ENCODE measurements at places on chromosomes 2 and 18. TPM values are rescaled to one million over a fixed set of nuclear protein-coding genes. Genes with fewer than 3 reads are reported as not detected.

DNA sequence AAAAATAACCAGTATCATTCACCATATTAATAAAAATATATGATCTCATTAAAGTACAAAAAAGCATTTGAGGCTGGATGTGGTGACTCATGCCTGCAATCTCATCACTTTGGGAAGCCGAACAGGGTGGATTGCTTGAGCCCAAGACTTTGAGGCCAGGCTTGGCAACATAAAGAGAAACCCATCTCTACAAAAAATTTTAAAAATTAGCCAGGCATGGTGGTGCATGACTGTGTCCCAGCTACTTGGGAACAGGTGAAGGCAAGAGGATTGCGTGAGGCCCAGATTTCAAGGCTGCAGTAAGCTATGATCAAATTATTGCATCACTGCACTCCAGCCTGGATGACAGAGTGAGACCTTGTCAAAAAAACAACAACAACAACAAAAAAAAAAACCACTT lies 75.9 kb downstream of the RAD51AP2 start:
- H3K27me3 ChIP-seq = no peaks in the 10 kb centered on the region
- no peak for DNase-seq
- H3K36me3 ChIP-seq = no peaks in the 10 kb centered on the region

DNA sequence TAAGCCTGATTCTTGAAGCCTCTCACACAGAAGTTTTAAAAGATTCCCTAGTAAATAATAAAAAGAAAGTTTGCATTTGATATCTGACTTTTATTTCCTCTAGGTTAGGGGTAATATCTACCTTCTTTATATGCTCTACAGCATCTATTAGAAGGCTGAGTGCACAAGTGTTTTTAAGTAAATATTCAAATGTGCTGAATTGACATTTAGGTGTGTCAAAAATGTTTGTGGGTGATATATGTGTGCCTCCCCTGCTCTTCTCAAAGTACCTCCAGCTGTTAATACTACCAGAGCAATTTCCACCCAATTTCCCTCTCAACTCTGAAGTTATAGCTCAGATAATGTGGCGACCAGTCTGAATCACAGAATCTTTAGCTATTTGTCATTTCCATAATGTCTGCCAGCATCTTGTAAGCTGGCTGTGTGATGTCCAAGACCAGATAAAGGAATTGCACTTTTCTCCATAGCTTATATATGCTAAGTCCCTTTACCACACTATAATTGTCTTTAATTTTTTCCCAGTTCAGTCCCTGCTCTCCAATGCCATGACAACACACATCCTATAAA lies 24.4 kb upstream of the ERMN start:
- H3K36me3 ChIP-seq = no peaks in the 10 kb centered on the region
- H3K4me1 ChIP-seq = no peaks in the 10 kb centered on the region
- DNase-seq = no peak
- no peak overlapping the region for H3K4me3 ChIP-seq
- H3K27ac ChIP-seq = no peak overlapping the region

GRCh38 chr2:196949116-196949515 lies 22.6 kb upstream of the PGAP1 start:
- H3K27me3 ChIP-seq = no peaks in the 10 kb centered on the region
- H3K4me3 ChIP-seq = no peak overlapping the region
- no peak for DNase-seq
- no peaks in the 10 kb centered on the region for H3K4me1 ChIP-seq
- H3K27ac ChIP-seq = no peak overlapping the region

The MBD1 gene
- polyA plus RNA-seq = 36.5 TPM

The LINC00305 gene
- 0.09 TPM for polyA plus RNA-seq

DNA sequence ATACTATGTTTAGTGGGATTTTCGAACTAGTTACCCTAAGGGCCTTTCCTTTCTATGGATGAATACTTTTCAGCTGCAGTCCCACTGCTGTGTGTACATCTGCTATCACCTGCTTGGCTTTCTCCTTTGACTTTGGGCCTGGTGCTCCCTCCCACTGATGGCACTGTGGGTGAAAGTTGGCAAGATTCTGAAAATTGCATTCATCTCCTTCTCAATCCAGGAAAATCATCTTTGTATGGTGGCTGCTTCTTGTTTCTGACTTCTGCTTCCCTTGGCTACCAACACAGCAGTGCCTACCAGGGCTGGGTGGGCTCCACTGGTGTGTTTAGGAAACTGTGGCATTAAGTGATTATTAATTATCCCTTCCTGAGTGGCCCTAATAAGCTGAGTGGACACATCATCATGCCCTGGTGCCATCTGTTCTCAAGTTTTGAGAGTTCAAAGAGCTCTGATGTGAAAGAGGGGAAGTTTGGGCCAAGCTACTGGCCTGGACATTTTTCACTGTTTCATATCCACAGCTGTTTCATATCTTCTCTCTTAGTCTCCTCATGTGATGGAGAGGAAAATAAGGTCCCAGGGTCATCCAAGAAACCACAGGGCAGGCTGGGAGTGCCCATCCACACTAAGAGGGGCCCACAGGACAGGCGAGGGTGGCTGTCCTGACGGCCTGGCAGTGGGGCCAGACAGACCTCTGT lies 16.7 kb downstream of the HK2 start:
- no peak overlapping the region for H3K4me3 ChIP-seq
- peak overlapping the region; percentile 25 for H3K27ac ChIP-seq
- H3K36me3 ChIP-seq = no peaks in the 10 kb centered on the region
- H3K4me1 ChIP-seq = peaks cover 4% of the 10 kb centered on the region
- DNase-seq = no peak
- H3K27me3 ChIP-seq = no peaks in the 10 kb centered on the region

The CLIP4 gene
- 4.5 TPM for polyA plus RNA-seq

GRCh38 chr2:202847693-202848524 lies 23.7 kb downstream of the ICA1L start:
- no peaks in the 10 kb centered on the region for H3K27me3 ChIP-seq
- H3K27ac ChIP-seq = no peak overlapping the region
- no peaks in the 10 kb centered on the region for H3K4me1 ChIP-seq
- DNase-seq = no peak

The LIPG gene
- 0.49 TPM for polyA plus RNA-seq

DNA sequence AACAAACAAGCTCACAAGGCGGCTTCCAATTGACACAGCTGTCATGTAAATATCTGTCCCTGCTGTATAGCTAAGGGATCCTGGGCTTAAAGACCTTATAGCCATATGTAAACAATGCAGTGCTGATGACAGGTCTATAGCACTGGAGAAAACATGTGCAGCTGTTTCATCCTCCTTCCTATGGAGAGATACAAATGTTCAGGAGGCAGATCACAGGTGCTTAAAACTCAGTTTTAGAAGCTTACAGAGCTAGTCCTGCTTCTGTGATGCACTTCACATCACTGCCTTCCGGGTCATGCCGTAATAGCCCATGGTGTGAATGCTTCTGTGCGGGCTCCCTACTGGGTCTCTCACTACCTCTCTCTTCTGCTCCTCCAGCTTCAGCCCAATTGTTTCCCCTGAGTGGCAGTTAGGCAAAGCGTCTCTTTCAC lies 262.4 kb upstream of the CHST9 start:
- H3K27ac ChIP-seq = no peak overlapping the region
- no peaks in the 10 kb centered on the region for H3K27me3 ChIP-seq
- H3K36me3 ChIP-seq = no peaks in the 10 kb centered on the region
- H3K4me3 ChIP-seq = no peak overlapping the region
- DNase-seq = no peak
- no peaks in the 10 kb centered on the region for H3K4me1 ChIP-seq

DNA sequence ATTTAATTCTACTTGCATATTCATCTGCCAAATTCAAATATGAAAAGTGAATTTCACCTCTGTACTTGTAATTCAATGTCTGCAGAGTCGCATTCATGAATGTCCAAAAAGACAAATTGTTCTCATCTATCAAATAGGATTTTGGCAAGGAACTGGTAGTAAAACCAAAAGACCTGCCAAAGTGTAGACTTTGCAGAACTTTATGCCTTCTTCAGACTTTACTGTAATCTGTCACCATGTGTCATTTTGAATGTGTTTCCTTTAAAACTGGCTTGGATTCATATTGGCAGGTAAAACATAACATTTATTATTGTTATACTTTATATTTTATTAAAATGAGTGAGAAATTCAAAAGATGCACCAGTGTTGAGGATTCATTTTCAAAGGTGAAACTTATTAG lies 701.9 kb upstream of the LINC00305 start:
- no peaks in the 10 kb centered on the region for H3K27me3 ChIP-seq
- no peak overlapping the region for H3K27ac ChIP-seq
- no peaks in the 10 kb centered on the region for H3K36me3 ChIP-seq
- H3K4me1 ChIP-seq = no peaks in the 10 kb centered on the region
- H3K4me3 ChIP-seq = no peak overlapping the region

DNA sequence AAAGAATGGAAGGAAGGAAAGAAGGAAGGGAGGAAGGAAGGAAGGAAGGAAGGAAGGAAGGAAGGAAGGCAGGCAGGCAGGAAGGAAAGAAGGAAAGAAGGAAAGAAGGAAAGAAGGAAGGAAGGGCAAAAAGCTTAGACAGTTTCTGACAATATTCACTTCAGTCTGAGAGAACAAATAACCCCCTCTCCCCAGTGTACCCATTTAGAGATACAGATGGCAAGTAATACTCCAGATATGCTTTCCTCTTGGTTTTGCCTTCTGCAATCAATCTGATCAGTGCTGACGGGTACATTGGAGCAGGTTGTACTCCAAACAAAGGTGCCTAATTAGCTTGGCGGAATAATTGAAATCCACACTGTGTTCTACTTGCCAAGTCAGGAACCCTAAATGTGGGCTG lies 534.6 kb upstream of the TMEFF2 start:
- no peak overlapping the region for H3K27ac ChIP-seq
- no peaks in the 10 kb centered on the region for H3K4me1 ChIP-seq
- no peak for DNase-seq
- no peaks in the 10 kb centered on the region for H3K36me3 ChIP-seq

DNA sequence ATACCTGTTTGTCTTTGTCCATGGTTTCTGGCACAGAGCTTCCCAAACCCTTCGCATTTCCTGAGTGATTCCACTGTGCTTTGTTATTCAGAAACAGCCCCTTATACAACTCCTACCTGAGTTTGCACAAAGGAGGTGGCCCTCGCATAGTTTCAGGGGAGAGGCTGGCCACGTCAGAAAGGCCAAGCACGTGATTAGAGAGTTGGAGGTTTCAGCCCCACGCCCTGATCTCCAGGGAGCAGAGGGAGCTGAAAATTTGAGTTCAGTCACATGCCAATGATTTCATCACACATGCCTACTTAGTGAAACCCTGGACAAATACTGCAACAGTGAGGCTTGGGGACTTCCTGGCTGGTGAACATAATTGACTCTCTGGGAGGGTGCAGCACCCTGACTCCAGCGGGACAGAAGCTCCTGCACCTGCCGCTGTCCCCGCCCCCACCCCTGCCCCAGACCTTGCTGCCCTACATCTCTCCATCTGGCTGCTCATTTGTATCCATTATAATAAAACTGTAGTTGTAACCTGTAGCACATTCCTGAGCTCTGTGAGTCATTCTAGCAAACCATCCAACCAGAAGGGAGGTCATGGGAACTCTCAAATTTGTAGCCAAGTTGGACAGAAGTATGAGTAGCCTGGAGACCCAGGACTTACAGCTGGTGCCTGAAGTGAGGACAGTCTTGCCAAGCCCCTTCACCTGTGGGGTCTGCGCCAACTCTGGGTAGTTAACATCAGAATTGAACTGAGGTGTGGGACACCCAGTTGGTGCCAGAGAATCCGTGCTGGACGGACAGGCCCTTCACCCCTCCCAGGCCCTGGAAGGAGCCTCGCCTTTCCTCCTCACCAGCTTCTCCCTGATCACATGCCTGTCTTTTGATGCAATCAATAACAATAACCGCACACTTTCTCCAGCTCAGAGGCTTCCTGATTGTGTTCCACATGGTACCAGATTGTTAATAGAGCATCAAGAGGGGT lies 224.3 kb downstream of the ANAPC1 start:
- no peaks in the 10 kb centered on the region for H3K27me3 ChIP-seq
- no peak overlapping the region for H3K4me3 ChIP-seq
- H3K4me1 ChIP-seq = peaks cover 3% of the 10 kb centered on the region
- H3K36me3 ChIP-seq = no peaks in the 10 kb centered on the region

DNA sequence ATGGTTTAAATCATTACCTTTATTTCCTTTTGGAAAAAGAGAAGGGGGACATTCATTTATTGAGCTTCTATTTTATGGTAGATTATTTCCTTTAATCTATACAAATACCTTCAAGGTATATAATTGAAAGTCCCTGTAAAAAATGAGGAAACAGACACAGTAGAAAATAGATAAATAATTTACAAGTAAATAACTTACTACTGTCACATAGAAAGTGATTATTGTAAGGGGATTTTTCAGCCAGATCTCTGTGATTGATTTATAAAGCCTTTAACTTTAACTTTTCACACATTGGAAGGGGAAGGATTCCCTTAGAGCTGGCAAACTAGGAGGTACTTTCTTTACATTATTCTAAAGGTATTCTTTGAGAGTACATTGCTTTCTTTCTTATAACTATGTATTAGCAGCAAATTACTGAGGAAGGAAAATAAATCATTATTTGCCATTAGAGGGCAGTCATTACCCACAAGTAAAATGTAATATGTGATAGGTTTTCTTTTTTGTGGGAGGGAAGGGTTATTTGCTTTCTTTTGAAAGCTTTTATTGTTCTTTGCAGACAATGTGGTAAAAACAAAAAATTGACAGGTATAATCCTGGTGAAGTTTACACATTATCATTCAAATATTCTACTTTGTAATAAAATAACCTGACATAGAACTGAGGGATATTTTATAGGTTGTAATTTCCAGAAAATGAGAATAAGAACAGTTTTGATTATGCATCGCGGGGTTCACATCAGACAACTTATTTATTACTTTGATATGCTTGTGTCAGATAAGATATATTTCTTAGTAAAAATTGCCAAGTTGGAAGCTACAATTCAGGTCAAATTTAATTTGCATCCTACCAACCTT lies 24.8 kb upstream of the RPE start:
- no peak for DNase-seq
- no peaks in the 10 kb centered on the region for H3K4me1 ChIP-seq
- H3K36me3 ChIP-seq = no peaks in the 10 kb centered on the region
- H3K27ac ChIP-seq = no peak overlapping the region
- no peak overlapping the region for H3K4me3 ChIP-seq

The ASXL3 gene
- polyA plus RNA-seq = 0.49 TPM

The IL18R1 gene
- polyA plus RNA-seq = 0.68 TPM

The TMEM37 gene
- polyA plus RNA-seq = 10.3 TPM

DNA sequence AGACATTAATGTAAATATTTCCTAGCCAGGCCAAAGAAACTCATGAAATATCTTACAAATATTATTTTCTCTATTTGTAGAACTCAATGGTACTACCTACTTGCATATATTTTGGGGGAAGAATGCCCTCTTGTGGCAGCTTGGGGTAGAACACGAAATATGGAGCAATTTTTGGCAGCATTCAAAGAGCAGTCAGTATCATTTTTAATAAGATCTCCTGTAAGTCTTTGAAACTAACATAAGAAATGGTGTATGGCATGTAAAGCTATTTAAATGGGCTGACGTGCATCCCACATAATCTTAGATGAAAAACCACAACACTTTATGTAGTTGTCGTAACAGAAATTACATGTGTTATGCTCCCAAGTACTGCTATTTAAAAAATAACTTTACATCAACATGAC lies 62.3 kb upstream of the CCDC195 start:
- H3K4me3 ChIP-seq = no peak overlapping the region
- no peaks in the 10 kb centered on the region for H3K4me1 ChIP-seq
- no peak for DNase-seq

- H3K27ac ChIP-seq = peak overlapping the region; percentile 54
- DNase-seq = no peak
- no peaks in the 10 kb centered on the region for H3K27me3 ChIP-seq
- no peaks in the 10 kb centered on the region for H3K4me1 ChIP-seq
- no peak overlapping the region for H3K4me3 ChIP-seq
- no peaks in the 10 kb centered on the region for H3K36me3 ChIP-seq
Observed at GRCh38 chr2:108315444-108315934, 26.8 kb downstream of the SULT1C2 start.
